ENCODE measurements at places on chromosomes 2 and 18.

DNA sequence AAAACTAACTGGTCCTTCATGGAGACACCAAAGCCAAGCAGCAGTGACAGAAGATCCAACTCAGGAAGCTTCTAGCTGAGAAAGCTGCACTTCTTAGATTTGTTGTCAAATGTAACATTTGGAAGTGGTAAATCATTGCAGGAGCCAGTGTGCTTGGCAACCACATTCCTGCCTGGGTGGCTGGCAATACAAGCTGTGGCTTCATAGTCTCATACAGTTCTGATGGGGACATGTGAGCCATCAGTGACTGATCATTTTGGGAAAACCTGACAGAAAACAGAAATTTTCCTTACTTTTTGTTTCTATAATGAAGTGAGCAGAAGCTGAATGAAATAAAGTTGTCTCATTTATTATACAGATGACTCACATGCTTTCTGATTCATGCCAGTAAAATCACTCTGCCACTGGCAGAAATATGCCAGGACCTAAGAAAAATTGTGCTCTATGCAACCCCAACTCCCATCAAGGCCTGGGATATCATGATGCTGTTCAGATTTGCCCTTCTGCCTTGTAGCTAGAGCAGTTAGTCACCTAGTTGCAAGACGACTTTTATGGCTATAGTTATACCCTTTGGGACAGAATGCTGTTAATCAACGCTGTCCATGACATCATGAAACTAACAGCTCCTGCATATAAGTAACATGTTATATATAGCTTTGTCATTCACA, 508.1 kb downstream of the ADCYAP1 start:
- DNase-seq: no peak

DNA sequence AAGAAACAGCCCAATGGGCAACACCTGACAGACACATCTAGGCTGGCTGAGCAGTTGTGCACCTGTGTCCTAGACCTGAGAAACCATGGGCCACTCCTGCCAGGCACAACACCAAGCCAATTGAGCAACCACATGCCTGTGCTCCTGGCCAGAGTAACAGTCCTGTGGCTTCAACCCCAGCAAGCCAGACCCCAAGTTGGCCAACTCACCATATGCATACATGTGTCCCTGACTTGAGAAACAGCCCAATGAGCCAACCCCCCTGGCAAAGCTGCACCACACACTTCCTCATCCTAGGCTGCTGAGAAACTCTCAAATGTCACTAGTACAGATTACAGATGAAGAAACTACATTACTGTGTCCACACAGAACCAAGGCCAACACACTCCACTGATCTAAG, 36.6 kb downstream of the USP34 start:
- no peak for DNase-seq

GRCh38 chr2:226694149-226694548, 105.5 kb downstream of the IRS1 start:
- no peak for DNase-seq

GRCh38 chr18:48668466-48669179, 129.8 kb downstream of the CTIF start:
- no peak for DNase-seq

- no peak for DNase-seq
Observed at GRCh38 chr2:106020821-106021661, 173.1 kb downstream of the UXS1 start.

DNA sequence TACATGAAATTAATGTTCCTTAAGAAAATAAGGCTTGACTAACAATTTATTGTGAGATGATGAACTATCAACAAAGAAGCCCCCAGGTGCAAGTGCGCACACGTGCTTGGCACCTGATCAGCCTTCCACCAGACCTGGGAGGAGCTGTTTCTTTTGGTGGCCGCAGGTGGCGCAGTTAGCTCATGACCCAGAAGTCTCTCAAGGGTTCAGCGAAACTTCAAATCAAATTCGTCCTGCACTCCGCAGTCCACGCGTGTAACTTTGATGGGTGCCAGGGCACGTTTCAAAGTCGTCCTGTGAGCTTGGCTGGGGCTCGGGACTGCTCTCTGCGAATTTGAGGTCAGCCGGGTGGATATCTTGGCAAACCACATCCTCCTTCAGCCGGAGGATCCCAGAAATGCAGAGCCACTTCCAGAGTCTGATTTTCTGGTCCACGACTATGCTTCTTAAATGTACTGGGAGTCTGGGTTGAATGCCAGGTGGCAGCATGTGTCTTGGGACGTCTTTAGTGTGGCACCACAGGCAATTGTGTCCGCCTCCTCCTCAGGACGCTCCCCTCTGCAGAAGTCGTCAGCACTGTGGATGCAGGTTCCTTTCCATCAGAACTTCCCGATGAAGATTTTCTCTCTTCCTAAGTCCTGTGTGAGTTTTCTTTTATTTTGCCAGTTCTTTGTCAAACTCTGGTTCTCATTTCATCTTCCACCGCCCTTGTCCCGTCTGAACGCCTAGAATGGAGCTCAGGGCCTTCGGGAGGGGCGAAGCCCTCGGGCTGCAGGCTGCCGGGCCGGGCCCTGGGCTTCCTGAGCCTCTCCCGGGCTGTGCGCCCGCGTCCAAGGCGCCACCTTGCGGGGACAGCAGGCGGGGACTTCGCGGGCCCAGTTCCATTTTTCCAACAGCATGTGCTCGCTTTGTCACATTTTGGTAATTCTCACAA, 61.3 kb upstream of the RAPGEF4 start:
- DNase-seq: peak; percentile 1

DNA sequence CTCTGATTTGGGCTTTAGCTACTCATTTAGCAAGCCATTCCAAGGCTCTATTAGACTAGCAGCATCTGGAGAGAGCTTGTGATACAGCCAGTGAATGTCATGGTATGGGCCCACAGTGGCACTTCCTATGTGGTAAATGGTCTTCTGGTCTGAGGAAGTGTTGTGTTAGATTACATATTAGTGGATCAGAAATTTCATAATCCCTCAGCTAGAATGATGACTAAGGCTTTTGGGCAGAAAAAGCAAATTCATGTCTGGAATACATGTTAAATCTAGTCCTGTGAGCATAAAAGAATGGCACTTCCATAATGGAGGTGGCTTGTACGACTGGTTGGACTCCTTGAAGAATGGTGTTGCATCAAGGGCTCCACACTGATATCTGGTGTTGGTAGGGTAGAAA, 436.8 kb upstream of the CWC22 start:
- DNase-seq: no peak

GRCh38 chr2:36380624-36381481, 25.3 kb downstream of the CRIM1 start:
- no peak for DNase-seq

All from activated naive CD4-positive, alpha-beta T cell (primary cell).